ENCODE measurements at places on chromosomes 16 and 17.

DNA sequence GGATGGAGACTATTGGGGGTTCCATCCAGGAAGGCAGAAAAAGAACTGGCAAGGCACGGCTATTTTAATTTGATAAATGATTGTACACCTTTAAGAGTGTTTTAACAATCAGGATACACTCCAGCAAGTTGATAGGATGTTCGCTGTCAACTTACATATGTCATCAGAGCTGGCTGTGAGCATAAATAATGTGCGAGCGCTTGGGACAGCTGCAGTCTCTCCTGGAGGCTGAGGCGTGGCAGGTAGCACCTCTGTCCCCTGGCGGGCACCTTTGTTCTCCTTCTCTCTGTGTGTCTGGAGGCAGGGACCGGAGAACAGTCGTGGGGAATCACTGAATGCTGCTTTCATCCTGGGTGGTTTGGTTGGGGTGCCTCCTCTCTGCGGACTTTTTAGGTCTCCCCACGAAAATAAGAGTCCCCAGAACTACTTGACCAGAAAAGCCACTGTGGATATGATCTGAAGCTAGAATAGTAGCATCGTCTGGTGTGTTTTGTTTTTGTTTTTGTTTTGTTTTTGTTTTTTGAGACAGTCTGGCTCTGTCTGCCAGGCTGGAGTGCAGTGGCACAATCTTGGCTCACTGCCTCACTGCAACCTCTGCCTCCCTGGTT is 9.4 kb downstream of the BAHCC1 start:
- DNase-seq, result no peak

- DNase-seq, result no peak
Measured at GRCh38 chr17:10337136-10337535, 35.7 kb downstream of the MYH13 start.

DNA sequence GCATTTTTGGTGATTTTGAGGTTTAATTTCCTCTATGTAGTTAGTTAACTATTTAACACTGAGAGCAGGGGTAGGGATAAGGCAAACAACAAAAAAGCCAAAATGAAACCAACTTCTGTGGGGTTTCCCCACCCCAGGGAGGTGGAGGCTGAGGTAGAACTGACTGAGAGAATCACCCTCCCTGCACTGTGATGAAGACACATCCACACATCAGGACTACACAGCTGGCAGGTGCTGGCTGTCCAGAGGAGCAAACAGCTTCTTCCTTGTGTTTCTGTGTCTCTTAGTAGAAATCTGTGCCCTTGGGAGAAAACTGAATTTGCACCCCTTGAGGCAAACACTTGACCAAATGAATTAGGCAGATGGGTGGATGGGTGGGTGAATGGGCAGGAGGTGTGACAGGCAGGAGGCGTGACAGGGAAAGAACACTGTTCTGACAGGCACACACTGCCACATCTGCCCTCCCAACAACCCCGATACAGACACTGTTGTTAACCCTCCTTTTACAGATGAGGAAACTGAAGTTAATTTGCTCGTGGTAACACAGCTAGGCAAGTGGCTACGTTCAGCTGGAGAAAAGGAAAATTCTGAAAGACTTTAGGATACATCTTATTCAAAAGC is 62.9 kb upstream of the AMZ2 start:
- DNase-seq, result peak; percentile 57

- no peak for DNase-seq
Measured at GRCh38 chr17:80947200-80947940, 44.3 kb upstream of the CHMP6 start.

DNA sequence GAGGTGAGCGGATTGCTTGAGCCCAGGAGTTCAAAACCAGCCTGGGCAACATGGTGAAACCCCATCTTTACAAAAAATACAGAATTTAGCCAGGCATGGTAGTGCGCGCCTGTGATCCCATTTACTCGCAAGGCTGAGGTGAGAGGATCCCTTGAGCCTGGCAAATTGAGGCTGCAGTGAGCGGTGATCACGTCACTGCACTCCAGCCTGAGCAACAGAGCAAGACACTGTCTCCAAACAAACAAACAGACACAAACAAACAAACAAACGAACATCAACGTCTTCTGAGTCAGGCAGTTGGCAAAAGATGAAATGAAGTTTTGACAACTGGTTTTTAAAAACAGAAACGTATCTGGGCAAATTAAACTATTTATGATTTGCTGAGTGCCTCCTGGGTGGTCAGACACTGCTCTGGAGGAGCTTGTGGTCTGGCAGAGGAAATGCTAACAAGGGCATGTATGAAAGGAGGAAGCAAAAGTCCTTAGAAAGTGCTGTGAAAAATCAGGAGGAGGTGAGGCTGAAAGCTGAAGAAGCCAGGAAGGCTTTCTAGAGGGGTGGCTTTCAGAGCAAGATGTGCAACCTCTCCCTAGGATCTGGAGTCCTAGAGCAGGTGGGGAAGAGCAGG is 10.2 kb upstream of the KRT20 start:
- no peak for DNase-seq

DNA sequence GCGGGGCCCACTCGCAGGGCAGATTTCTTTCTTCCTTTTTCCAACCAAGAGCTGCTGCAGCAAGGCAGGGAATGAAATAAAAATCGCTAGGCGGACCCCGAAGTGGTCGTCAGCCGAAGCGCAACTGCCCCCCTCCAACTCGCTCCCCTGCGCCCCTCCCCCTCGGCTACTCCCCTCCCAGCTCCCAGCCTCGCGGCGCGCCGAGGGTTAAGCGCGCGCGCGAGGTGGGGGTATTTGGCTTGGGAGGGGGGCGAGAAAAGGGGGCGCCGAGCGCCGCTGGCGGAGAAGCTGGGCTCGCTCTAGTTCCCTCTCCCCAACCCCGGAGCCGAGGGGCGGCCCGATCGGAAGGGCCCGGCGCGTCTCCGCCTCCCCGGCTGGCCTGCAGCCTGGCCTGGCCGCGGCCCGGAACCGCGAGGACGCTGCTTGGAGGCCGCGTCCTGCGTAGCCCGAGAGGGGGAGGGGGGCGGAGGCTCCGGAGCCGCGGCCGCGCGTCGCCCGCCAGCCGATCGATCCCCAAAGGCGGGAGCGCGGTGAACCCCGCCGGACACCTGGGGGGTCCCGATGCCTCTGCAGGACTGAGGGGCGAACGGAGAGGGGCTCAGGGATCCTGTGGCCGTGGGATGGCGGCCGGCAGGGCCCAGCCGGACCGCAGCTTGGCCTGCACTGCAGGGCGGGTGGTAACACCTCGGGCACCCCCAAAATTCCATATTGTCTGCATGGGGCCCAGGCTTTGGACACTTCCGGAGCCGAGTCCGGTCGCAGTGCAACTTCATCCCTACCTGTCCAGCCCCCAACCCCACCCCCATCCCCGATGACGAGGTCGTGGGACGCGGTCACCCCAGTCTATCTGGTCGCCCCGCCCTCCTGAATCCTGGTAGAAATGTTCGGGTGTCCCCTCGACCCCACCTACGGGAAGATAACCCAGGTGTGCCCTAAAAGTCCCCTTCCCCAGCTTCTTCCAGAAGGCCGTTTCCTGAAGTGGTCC is 4.9 kb upstream of the CBX4 start:
- no peak for DNase-seq

DNA sequence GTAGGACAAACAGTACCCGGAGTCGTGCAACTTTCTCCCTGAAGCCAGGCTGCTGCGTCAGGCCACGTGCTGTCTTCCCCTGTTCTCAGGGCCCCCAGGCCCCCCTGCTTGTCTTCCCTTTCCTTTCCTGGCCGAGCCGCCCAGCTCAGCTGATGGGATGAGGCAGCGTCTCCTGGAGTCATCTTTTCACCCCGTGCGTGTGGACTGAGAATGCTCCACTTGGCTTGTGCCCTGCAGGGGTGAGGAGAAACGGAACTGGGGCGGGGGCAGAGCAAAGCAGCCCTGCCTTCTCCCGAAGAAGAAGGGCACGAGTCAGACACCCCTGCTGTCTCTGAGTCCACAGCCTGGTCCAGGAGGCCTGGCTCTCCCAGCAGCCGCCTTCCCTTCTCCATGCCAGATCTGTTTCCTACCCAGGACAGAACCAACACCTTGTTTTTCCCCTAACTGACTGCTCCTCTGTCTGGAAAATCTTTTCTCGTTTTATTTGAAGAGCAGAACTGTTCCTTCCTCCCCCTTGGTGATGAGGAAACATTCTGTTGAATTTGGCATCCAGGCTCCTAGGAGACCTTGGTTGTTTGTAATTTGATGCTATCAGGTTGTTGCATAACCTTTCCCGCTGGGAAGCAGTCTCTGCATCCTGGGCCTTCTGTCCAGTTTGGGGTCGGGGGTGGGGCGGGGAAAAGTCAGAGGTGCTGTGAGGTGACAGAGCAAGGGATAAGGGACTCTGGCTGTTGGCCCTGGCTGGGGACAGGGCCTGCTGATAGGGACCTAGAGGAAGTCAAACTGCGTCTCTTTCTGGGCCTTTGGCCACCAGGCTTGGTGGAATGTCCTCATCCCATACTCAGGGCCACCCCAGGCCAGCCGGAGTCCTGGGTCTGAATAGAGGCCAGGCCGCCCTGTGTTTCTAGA is 78.8 kb downstream of the WIPI1 start:
- DNase-seq, result no peak

- no peak for DNase-seq
Measured at GRCh38 chr17:29624586-29624985, 1.9 kb upstream of the CORO6 start.

DNA sequence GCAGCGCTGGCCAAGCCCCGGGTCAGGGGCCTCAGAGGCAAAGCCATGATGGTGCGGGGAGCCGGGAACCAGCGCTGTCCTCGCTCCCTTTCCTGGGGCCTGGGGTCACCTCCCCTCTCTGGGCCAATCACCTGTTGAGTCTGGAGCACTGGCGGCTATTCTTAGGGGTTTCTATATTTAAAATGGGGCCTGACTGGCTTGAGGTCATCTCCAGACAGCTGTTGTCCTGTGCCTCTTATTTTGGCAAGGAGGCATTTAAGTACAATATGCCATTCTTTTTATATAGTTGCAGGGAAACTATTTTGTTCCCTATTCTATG is at the start of gene COX6A2:
Gene COX6A2, minus strand, starts transcription at position 82 of the 319 bp plus-strand sequence. Its CDS starts 35 bp downstream, at position 47.
- no peak for DNase-seq

DNA sequence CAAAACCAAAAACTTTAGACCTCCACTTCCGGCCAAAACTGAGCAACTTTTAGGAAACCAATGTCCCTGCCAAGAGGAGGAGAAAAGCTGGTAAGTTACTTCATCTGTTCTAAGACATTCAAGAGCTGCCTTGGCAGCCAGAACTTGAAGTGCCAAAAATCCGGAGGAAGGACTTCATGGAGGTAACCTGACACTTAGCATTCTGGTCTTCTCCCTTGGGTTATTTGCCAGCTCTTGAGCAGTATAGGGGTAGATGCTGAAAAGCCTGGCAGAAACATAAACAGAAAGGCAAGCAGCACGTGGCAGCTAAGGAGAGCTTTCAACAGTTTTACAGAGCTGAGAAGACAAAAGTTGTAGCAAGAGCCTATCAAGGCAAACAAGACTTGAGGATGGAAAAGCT is 53.2 kb downstream of the CDYL2 start:
- no peak for DNase-seq

DNA sequence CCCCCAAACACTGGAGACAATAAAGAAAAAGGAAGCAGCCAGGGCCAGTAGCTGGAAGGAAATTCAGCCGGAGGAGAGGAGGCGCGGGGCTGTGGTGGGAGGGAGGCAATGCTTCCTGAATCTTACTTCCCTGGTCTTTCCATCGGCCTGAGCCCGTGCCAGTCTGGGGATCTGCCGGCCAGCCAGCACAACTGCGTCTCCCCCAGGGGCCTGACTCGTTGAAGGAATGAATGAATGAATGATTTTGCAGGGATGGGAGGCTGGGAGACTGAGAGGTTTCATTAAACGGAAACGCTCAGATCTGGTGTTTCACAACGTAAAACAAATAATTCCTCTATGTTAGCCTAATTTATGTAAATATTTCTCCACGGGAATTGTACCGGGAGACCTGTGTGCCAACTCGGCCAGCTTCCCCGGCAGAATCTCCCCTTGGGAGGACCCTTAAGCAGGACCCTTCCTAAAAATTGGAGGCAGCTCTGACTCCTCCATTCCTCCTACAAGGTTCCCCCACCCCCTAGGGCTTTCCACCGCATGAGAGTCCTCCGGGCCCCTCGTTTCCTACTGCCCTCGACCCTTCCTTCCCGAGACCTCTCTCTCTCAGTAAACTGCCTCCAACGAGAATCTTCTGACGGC is 1.3 kb upstream of the BAIAP2 start:
- no peak for DNase-seq

DNA sequence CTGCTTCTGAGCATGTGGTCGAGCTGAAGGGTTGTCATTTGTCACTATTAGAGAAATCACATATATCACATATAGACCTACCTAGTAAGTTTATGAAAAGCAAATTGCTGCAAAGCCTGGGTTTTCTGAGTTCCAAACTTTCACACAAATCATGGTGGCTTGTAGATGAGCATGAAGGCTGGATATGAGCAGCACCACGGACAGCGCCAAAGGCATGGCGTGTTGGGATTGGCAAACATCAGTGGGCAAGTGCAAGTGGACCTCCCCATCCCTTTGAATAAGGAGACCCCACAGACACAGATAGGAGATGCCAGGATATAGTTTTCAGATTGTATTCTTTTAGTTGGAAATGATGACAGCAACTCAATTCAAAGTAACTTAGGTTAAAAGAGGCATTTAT is 77.6 kb upstream of the CACNG3 start:
- DNase-seq, result no peak

DNA sequence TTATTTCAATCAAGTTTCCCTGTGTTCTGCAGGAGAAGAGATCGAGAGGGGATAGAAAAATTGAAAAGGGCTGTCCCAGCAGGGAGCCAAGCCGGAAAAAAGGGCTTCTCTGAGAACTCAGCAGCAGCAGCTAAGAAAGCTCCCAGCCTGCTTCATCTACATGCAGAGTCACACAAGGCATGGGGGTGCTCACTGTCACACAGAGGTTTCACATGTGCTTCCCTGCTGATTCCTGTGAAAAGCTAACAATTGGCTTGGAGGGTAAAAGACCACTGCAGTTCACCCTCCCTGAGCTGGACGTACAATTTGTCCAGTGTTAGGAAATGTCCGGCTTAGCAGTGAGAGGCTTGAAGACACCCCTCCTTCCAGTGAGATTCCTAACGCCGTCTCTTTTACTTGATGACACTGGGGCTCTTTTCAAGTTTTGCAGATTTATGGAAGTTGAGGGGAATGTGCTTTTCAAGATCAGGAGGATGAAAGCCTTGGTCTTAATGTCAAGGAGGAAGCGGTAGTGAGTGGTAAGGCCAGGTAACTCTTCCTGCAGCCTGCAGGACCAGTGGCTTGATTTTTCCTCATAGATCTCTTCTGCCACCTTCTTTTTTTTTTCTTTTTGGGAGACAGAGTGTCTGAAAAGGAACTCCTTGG is 85.6 kb downstream of the WNT3 start:
- no peak for DNase-seq

- DNase-seq, result no peak
Measured at GRCh38 chr17:50699410-50699809, 8.3 kb downstream of the ANKRD40 start.

DNA sequence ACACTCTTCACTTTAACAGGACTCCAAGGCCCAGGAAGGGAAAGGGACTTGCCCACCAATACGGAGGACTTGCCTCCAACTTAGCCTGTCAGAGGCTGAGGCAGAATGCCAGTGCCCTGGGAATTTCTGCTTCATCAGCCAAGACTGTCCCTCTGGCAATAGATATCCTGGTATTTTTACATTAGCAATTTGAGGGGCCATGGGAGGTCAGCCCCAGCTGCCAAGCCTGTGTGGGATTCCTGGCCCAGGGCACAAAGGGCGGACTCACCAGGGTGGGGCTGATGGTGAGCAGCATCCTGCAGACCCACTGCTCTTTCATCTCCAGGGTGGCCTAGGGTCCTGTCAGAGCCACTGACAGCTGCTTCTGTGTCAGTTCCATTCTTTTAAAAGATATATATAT is 78.3 kb upstream of the CIBAR2 start:
- DNase-seq, result no peak

Measured in stimulated activated naive CD4-positive, alpha-beta T cell (primary cell).